CD8-positive, alpha-beta T cell (primary cell): ENCODE measurements at places on chromosomes 6 and 20.

- no peak for DNase-seq
These were observed 14.2 kb upstream of the FAM8A1 start for GRCh38 chr6:17585766-17586490.

DNA sequence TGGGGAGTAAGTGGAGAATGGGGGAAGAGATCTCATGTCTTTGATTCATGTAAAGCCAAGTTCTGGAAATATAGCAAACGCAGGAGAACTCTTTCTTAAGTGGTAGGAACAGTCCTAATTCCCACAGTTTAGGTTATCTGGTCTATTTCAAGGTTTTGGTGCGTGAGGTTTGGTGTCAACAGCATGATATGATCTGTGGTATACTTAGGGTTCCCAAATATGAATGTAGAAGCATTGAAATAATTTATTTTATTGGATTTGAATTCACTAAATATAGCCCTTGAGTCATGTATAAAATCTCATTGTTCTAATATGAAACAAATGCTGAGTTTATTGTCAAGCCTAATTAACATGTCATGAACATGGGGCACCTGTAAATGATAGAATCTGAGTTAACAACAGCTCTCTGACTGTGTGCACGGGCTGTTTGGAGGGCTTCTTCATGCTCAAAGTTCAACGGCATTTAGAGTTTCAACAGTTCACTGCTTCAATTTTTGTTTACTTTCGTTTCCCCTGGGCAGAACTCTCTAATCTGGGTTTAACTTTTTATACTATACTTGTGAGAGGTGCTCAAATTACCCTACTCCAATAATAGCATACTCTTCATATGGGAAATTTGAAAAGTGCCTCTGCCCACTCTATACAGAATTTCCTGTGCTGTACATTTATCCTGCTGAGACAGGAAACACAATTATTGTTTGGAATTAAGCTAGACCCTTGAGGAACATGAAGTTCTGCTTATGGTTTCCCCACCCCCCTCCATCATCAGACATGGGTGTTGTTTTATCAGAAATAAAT is 236.3 kb upstream of the ZNF217 start:
- no peak for DNase-seq

DNA sequence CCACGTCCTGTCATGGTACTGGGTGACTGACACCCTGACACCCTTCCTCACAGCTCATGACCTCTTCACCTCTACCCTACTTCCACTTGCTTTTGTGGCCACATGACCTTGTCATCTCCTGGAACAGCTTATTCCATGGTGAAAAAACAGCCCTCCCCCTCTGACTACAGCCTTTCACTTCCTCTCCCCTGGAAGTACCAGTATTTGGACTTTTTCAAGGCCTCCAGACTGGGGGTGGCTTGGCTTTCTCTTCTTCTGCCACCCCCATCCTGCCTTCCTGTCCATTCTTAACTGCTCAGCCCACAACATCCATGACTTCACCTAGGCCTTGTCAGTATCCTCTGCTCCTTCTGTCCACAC is 168.4 kb downstream of the CARMIL1 start:
- DNase-seq = no peak

- no peak for DNase-seq
These were observed 225.1 kb upstream of the PMEPA1 start for GRCh38 chr20:57934913-57935312.

DNA sequence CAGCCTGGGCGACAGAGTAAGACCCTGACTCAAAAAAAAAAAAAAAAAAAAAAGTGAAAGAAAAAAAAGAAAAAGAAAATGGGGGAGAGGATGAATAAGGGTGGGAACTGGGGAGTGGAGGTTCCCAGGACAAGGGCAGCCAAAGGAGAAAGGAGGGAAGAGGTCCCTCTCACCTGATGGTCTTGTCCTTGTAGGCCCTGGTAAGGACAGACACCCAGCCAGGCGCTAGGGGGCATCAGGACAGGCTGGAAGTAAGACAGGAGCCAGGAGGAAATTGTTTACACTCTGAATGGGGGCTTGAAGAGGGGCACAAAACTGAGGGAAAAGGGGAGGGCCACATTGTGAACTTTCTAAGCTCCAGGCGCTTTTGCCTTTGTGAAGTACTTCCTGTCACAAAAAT is 2.3 kb upstream of the ALDH5A1 start:
- no peak for DNase-seq

DNA sequence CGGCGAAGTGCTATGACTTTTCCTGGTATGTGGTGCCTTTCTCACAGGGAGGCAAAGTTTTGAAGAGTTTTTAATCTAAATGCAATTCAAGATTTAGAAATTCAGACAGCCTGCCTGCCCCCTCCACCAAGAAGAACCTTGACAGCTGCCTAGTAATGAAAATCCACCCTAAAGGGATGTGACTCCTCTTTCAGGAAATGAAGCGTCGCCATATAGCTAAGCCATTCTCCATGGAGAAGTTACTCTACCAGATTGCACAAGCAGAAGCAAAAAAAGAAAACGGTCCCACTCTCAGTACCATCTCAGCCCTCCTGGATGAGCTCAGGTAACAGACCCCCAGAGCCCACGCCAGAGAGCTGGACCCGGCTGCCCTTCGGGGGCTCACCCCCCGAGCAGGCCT is 150.1 kb downstream of the DTNBP1 start:
- no peak for DNase-seq

GRCh38 chr6:37794825-37795224 is 24.7 kb upstream of the ZFAND3 start:
- DNase-seq = no peak

DNA sequence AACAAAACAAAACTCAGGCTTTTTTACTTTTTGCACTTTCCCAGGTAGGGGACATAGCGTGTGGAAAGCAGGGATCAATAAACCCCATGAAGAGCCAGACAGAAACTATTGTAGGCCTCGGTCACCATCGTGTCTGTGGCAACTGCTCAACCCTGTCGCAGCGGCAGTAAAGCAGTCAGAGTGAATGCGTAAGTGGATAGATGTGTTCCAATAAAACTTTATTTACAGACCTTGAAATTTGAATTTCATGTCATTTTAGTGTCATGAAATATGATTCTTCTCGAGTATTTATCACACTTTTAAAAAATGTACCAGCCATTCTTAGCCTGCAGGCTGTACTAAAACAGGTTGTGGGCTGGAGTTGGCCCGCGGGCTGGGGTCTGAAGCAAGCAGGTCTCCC is 14.5 kb downstream of the BMP7 start:
- DNase-seq = no peak
